ENCODE measurements at places on chromosomes 11 and 22.

DNA sequence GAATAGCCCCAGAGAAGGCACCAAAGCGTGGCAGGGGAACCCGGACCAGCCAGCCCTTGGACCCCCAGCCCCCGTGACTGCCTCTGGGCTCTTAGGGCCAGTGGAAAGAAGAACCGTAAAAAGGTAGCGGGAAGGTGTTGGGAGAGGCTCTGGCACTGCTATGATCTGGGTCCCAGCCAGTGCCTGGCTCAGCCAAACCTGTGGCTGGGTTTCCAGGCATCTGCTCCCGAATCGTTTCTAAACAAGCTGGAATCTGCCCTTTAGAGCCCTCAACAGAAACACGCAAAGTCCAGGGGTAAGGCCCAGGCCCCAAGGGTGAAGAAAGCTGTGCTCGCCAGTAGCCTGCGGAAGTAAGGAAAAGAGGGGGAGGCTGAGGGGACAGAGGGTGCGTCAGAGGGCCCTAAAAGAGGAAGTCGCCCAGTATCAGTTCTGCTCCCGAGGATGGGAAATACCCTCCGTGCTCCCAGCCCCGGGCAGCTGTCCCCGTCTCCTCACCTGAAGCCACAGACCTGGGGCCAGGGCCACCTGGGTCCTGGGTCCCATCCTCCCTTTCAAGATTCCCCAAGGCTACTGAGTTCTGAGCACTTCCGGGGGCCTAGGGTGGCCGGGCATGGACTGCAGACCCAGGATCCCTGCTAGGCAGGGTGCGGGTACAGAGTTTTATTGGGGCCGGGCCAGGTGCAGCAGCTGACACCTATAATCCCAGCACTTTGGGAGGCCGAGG is 24.7 kb downstream of the IL10RA start:
- no peak for DNase-seq

DNA sequence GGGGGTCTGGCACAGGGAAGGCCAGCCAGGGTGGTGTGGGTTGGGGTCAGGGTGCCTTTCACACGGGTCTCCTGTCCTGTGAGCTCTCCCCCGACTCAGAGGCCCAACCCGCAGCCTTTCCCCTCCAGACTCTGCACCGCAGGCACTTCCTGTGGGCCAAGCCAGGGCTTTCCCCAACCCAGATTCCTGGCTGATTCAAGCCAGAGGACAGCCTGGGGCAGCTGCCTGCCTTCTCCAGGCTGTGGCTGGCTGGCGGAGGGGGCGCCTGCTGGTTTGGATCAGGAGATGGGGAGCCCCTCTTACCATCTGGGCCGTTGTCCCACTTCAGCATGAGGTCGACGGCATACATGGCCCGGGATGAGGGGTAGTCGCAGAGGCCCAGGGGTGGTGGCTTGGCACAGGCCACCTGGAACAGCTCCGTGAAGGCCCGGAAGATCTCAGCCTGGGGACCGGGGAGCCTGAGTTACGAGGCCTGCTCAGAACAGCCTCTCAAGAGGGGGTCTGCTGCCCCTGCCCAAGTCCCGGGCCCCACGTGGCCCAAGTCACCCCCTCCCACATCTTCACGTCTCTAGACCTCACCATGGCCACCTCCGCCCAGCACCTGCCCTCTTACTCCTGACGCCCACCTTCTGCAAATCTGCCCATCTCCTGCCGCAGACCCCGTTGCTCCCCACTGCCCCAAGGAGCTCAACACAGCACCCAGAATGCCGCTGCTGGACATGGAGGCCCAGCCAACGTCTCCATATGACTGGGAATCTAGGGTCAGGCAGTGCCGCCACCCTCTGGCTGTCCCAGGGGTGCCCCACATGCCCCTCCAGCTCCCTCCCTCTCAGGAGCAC is 17.3 kb downstream of the TSPO start:
- no peak for DNase-seq

DNA sequence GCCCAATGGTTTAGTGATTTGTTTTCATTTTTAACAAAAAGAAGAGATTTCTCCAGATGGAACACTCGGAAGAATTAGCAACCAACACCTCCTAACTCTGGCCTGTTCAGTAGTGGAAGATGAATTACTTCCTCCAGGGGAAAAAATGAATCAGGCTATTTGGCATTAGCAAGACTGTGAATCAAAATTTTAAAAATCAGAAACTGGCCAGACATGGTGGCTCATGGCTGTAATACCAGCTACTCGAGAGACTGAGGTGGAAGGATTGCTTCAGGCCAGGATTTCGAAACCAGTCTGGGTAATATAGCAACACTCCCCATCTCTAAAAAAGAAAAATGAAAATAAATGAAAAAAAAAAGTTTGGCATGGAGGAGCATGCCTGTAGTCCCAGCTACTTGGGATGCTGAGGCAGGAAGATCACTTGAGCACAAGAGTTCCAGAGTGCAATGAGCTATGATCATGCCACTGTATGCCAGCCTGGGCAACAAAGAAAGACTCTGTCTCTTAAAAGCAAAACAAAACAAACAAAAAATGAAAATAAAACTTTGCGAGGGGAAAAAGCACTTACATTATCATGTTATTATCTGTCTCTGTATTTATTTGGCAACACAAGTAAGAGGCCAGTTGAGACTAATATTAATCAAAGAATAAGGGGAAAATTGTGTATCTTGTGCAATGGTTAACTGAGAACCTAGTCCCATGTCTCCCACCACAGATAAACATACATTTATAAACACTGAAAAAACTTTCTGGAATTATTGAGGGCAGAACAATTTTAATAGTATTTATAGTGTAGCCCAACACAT is 796.3 kb upstream of the ANO3 start:
- DNase-seq, result no peak

- DNase-seq, result no peak
These were observed 309.5 kb downstream of the C11orf87 start for GRCh38 chr11:109731451-109731850.

- no peak for DNase-seq
These were observed 163.4 kb downstream of the NCAM1 start for GRCh38 chr11:113124578-113124977.

- no peak for DNase-seq
These were observed 32.0 kb upstream of the LRRC32 start for GRCh38 chr11:76702336-76703128.

DNA sequence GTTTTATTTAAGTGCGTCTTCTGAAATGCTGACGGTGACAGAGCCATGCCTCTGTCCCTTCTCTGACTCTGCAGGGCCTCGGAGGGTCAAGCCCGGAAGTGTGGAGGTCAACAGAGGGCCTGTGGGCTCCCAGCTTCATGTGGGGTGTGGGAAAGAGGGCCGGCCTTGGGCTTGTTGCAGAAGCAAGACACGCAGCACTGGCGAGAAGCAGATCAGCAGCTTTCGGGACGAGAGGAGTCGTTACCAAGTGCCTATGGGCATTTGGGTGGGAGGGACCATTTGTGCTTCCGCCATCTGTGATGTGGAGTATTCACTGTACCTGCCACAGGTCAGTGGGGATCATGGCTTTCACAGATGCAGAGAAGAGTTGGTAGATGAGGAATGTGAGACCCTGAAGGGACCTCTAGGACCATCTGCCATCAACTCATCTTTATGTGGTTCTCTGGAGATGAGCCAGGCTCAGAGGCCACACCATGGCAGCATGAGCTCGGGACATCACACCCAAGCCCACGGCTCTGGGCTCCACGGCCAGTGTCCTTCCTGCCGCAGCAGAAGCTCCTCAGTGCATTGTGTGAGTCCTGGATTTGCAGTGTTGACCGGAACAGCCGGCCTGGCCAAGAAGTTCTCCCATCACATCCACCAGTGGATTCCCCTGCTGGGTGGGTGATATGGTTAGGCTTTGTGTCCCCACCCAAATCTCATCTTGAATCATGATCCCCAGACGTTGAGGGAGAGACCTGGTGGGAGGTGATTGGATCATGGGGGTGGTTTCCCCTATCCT is 590.7 kb downstream of the TBC1D22A start:
- no peak for DNase-seq

DNA sequence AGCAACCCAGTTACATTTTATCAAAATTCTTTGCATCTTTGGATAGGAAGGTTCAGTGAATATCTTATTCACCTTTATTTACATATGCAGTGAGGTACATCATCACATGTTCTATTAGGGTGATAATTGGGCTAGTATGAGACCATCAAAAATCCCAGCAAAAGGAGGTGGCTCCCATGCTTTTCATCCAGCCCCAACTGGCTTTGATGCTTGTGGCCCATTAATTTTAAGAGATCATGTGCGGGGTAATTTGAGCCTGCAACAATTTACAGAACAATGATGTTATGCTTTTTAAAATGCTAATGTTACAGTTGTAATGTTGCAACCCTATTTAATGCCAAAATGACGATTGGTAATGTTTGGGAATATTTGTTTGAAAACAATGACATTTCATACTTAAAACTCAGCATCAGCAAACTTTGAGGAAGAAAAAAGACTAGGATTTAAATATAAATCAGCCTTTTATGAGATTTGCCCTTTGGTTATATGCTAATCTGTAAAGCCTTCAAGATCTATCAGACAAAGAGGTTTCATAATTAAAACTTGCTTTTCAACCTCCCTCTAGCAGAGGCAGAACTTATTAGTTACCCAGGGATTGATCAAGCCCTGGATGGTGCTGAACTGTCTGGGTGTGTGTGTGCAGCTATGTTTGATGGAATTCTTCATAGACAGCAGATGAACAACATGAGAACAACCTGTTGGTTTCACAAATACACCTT is 183.5 kb upstream of the SORL1-AS1 start:
- no peak for DNase-seq

DNA sequence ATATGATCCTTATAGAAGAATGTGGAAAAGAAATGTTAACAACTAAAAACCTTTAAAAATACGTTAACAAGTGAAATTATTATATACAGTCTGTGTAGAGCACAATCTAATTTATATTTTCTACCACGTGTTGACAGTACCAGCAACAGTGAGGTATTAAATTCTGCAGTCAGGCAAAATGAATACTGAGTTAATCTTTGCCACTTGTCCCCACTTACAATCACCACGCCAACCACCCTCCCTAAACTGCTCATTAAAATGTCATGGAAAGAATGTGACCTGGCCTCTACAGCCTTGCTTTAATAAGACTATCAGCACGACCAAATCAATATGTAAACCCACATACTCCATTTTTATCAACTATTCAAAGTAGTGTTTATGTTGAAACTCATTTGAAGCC is 28.5 kb upstream of the EIF3M start:
- no peak for DNase-seq
